ENCODE measurements at places on chromosomes 3 and 15.

- DNase-seq: no peak
Measured at GRCh38 chr15:77180757-77181156, 109.8 kb upstream of the TSPAN3 start.

DNA sequence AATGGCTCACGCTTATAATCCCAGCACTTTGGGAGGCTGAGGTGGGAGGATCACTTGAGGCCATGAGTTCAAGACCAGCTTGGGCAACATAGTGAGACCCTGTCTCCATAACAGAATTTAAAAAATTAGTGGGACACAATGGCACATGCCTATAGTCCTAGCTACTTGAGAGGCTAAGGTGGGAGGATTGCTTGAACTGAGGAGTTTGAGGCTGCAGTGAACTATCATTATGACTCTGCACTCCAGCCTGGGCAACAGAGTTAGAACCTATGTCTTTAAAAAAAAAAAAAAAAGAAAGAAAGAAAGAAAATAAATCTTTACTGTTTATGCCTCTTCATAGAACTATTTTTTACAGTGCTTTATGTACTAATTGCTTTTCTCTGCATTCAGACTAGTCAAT lies 84.6 kb upstream of the LMOD3 start:
- no peak for DNase-seq

GRCh38 chr3:99509224-99509623 lies 129.2 kb upstream of the COL8A1 start:
- DNase-seq: no peak

- DNase-seq: no peak
Measured at GRCh38 chr3:163543662-163544061, 1534.6 kb downstream of the SI start.

DNA sequence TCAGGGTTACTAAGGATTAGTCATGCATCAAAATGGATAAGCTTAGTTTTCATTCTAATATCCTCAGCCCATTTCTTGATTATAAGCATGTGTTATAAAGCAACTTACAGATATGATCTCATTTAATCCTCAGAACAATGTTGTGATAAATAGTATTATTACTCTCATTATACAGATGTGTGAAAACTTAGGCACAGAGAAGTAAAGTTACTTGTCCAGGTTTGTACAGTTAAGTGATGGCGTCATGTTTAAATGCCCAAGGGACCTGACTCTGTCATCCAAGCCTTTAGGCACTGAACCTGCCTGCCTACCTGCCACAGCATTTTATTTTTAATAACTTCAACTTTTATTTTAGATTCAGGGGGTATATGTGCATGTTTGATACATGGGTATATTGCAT lies 472.9 kb upstream of the SEMA6D start:
- no peak for DNase-seq

DNA sequence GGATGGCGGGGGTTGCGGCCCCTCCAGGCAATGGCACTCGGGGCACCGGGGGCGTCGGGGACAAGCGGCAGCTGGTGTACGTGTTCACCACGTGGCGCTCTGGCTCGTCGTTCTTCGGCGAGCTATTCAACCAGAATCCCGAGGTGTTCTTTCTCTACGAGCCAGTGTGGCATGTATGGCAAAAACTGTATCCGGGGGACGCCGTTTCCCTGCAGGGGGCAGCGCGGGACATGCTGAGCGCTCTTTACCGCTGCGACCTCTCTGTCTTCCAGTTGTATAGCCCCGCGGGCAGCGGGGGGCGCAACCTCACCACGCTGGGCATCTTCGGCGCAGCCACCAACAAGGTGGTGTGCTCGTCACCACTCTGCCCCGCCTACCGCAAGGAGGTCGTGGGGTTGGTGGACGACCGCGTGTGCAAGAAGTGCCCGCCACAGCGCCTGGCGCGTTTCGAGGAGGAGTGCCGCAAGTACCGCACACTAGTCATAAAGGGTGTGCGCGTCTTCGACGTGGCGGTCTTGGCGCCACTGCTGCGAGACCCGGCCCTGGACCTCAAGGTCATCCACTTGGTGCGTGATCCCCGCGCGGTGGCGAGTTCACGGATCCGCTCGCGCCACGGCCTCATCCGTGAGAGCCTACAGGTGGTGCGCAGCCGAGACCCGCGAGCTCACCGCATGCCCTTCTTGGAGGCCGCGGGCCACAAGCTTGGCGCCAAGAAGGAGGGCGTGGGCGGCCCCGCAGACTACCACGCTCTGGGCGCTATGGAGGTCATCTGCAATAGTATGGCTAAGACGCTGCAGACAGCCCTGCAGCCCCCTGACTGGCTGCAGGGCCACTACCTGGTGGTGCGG lies 1.9 kb downstream of the CHST2 start:
- DNase-seq: peak; percentile 40

DNA sequence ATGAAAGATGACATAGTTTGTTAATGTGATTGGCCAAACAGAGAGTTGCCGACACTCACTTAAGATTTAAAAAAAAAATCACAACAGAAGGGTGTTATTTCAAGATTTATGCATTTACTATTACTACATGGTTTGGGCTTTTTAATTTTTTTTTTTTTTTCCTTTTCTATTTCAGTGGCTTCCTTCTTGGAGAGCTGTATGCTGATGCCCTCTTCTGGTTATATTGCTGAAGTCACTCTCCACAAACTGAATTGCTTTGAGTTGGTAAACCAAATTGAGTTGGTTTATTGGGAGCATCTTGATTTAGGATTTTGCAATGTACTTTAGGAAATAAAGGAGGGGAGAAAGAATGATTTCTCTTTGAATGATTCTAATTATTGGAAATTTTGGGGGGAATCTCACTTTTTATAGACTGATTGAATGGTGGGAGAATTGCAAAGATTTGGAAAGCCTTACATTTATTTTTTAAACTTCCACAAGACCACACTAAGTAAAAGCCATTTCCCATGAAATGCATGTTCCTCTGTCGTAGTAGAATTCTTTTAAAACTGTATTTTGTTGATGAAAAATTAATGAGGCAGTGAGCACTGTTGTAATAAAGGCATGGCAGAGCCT lies 186.6 kb upstream of the FEZF2 start:
- DNase-seq: no peak

All from left ventricle myocardium inferior (tissue), 1 donor.